Cerebellar nuclear complex (tissue), 1 donor: ENCODE measurements at places on chromosomes 16 and 17.
A peak's percentile ranks its signal among the peaks of the same experiment; 100 is the strongest.

DNA sequence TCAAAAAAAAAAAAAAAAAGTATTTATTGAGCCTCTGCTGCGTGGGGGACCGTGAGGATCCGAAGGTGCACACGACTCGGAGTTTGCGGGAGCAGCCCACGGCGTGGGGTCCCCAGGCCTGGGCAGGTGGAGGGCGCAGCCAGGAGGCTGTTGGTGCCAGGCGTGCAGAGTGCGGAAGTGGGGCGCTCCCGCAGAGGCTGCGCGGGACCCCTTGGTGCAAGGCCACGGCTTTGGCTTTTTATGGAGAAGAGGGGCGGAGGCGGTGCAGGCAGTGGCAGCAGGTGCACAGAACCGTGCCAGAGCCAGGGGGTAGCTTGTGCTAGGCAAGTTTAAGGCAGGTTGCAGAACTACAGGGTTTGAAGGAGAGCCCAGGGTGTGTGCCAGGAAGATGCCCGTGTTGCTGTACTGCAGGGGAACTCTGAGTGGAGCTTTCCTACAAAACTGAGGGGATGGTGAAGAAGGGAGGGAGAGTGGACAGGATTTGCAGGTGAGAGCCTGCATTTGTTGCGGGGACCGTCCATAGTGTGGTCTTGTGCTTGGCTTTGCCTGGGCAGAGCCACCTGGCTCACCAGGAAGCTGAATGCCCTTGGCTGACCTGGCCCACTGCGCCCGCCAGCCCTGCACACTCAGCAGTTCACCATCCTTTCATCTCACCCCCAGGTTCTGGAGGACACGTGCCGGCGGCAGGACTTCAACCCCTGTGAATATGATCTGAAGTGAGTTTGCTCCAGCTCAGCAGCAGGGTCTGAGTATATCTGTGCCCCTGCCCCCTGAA, 1.3 kb downstream of the ASPSCR1 start:
- DNase-seq = no peak

- DNase-seq = no peak
Observed at GRCh38 chr17:80513892-80514291, 30.7 kb upstream of the RPTOR start.

- DNase-seq = no peak
Observed at GRCh38 chr16:77408607-77409006, 26.2 kb downstream of the ADAMTS18 start.

- DNase-seq = no peak
Observed at GRCh38 chr16:51193879-51194278, 42.8 kb upstream of the SALL1 start.

GRCh38 chr17:74874615-74875037, 1.8 kb upstream of the FDXR start:
- no peak for DNase-seq

DNA sequence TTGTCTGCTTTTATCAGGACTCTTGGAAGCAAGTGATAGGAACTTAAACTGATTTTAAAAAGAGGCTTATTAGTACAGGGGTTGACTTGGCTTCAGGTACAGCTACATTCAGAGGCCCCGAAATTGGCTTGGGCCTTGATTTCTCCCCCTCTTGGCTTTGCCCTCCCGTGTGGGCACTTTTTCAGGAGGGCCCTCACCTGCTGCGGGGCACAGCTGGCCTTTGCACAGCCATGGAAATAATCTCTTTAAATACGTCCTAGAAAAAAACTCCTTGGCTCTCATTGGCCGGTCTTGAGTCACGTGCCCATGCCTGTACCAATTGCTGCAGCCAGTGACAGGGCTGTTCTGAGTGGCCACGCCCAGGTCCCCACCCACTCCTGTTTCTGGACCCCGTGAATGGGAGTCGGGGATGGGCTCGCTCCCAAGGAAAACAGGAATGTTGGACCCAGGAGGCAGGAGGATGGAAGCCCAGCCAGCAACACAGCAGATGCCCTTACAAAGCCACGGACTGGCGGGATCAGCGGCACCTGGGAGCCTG, 15.0 kb downstream of the CA5A start:
- DNase-seq = peak; percentile 93

GRCh38 chr17:78173097-78173715, 4.8 kb downstream of the SYNGR2 start:
- no peak for DNase-seq

GRCh38 chr17:79721993-79722671, 8.6 kb upstream of the ENPP7 start:
- DNase-seq = no peak

DNA sequence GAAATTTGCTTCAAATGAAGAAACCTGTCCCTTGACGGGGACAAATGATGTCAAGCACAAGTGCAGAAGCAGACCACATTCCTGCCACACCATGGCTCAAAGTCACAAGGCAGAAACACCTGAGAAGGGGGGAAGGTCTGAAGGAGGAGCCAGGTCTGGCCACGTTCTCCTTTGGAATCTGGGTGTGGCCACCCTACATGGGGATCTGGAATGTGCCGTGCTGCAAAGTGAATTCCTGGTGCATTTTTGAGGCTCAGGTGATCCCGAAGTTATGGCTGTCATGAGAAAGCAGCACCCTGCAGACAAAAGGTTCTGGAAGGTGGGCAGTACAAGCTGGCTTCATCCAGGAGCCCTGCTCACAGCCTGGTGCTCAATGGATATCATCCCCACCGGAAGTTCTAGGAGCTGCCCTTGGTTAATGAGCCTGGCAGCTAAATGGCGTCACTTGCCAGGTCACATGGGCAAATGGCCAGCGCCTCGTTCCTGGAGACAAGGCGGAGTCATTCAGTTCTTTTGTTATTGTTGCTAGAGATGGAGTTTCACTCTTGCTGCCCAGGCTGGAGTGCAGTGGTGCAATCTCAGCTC, 20.1 kb upstream of the ADCY9 start:
- no peak for DNase-seq

GRCh38 chr17:44115585-44116415, 7.6 kb downstream of the HDAC5 start:
- DNase-seq = no peak

GRCh38 chr17:35748341-35748841, 4.6 kb downstream of the GAS2L2 start:
- no peak for DNase-seq

GRCh38 chr16:58614860-58615259, 14.8 kb downstream of the CNOT1 start:
- DNase-seq = no peak

GRCh38 chr17:59634632-59635541, 15.2 kb downstream of the CLTC start:
- no peak for DNase-seq

DNA sequence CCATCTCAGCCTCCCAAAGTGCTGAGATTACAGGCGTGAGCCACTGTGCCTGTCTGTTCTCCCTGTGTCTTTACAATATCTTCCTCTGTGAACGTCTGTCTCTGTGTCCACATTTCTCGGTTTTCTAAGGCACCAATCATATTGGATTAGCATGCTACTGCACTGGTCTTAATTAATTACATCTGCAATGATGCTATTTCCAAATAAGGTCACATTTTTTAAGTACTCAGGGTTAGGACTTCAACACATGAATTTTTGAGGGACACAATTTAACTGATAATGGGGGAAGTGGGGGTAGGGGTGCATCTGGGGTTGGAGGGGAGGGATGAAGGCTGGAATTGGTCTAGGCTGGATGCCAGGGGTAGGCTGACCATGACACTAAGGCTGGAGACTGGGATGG, 102.6 kb downstream of the N4BP1 start:
- DNase-seq = no peak

GRCh38 chr17:76238847-76239537, 1.3 kb downstream of the RNF157 start:
- peak; percentile 34 for DNase-seq

- no peak for DNase-seq
Observed at GRCh38 chr17:45301674-45302073, 15.1 kb downstream of the MAP3K14 start.

DNA sequence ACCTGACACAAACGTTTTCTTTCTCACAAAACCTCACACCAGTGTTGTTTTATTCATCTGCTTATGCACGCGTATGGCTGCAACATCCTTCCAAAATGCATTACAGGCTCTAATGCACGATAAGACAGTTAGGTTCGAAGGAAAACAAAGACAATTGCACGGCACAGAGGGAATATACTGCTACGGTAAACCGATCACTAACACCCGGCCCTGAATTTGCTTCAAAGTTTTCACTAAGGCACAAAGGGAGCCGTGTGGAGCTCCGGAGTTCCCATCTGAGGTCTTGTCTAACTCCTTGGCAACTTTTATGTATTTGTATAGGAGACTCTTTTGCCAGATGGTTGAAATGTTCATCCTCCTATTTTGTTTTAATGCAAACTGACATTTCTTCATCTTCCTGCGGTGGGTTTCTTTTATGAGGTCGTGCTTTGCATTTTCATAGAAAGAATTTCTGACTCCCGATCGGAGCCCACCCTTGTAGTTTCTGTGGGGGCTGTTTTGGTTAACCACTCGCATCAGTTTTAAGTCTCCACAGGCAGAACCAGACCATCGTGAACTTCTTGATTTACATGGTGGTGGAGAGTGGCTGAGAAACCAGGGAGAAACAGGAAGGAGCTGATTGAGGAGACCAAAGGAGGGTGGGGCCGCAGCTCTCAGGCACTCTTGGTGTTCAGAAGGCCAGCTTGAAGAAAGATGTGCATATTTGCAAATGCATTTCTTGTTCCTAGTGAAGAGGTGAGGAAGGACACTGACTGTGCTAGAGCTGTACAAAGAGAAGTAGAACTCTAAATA, 516.8 kb downstream of the MAF start:
- no peak for DNase-seq

DNA sequence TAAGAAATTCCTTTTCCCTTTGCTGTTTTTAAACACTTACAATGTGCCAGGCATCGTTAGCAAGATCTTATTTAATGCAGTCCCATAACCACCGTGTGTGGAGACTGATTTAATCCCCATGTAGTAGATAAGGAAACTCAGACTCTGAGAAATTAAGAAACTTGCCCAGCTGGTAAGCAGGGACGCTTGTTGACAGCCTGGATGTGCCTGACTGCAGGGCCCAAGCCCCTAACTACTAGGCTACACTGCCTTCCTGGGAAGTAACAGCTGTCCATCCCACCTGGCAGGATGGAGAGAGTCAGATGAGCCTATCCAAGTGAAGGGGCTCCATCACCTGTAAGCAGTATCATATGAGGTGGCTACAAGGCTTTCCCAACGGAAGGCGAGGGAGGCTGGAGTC, 23.1 kb downstream of the CDK5RAP3 start:
- no peak for DNase-seq

GRCh38 chr17:1713878-1714426, 3.8 kb upstream of the TLCD2 start:
- DNase-seq = no peak

- DNase-seq = no peak
Observed at GRCh38 chr16:77868478-77868877, 80.1 kb downstream of the VAT1L start.

- no peak for DNase-seq
Observed at GRCh38 chr16:89054261-89054661, 39.4 kb upstream of the ACSF3 start.

DNA sequence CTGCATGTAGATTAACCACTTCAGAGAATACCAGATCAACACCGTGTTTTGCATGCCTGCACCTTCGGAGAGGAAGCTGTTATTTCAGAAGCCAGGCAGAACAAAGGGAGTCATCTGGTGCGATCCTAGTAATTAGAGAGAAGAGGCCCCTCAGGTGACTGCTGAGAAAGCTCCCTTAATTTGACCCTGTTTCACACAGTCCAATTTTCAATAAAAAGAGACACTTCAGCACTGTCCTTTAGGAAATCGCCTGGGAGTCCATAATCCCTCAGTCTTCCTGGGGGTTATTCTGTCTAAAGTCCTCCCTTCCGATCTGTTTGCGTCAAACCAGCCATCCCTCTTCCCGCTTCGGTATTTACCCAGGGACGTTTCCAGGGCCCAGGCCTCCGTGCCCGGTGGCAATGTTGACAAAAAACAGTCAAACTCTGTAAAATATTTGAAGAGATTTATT, 23.4 kb upstream of the TNRC6C start:
- DNase-seq = no peak

DNA sequence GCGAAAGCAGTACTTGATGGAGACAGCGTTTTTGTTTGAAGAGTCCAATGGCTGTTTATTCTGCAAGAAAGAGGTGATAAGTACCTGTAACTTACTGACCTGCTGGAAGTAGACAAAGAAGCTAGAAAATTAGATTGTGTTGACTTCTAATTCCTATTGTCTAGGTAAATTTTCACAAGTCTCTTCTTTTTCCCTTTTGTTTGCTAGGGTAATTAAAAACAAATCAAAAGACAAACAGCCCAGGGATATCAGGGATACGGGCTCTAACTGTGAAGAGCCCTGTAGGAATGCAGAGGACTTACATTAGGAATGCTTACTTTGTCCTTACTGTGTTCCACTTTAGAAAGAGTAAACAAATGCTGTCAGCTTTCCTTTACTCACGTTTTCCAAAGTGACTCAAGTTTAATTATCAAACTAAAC, 7.0 kb downstream of the PSME3IP1 start:
- DNase-seq = no peak

GRCh38 chr17:74287031-74287602, 13.1 kb downstream of the DNAI2 start:
- no peak for DNase-seq

DNA sequence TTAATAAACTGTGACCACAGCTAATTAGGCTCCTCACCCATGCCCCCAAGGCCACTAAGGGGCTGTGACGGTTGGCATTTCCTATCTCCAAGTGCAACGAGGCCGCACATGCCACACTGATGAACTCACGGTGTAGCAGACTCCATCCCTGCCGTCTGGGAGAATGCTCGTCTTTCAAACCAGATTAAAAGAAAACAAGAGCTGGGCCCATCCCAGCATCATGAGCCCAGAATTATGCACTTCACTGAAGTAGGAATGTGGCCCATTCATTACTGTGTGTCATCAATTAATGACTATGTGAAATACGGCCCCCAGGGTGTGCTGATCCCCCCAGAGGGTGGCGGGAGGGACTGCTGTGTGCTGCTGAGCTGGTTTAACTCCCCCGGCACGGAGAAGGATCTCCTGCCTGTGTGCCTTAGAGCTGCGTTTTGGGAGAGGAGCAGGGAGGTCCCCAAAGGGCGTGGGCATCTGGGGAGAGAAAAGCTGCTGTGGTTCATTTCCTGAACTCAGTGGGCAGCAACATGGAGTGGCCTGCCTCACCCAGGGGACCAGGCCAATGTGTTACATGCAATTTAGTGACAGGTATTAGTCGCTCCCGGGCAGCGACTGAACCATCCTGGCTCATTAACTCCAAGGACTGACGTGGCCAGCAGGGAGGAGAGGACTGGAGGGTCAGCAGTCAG, 194.5 kb downstream of the FOXL1 start:
- DNase-seq = no peak

DNA sequence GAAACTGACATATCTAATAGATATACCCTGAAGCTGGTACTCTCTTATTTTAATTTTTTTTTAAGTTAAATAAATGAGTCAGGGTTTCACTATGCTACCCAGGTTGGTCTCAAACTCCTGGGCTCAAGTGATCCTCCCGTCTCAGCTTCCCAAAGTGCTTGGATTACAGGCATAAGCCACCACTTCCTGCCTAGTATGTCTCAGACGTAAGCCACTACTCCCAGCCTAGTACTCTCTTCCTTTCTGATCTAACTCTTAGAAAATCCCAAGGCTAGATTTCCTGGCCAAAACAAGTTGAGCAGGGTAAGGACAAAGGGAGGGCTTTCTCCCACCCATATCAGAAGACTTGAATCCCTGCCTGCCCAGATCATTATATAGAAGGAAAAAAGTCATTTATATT, 33.7 kb downstream of the HOXB1 start:
- DNase-seq = no peak

- DNase-seq = no peak
Observed at GRCh38 chr16:49470513-49470991, 96.9 kb downstream of the C16orf78 start.

GRCh38 chr16:27500801-27501200, 48.9 kb downstream of the GTF3C1 start:
- no peak for DNase-seq

- no peak for DNase-seq
Observed at GRCh38 chr16:58500430-58501241, 693 bp downstream of the NDRG4 start.
